Activated CD4-positive, alpha-beta T cell treated with anti-CD3 and anti-CD28 coated beads, Interleukin-2, amount 50 U/mL, for 1 hour (primary cell): ENCODE measurements at places on chromosomes 4 and X.

DNA sequence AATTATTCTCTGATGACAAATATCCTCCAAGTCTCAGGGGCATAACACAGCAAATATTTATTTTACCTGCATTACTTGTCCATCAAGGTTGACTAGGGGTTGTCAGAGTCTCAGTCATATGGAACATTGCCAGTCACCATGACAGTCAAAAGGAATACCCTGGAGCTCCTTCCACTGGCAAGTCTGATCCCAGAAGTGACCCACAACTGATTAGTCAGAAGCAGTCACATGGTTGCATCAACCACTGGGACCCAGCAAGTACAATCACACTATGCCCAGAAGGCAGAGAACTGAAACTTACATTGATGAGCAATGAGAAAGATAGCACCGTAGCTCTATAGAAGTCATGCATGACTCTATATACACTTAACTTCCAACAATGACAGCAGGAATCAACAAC, 41.9 kb upstream of the SOD3 start:
- no peak for DNase-seq

DNA sequence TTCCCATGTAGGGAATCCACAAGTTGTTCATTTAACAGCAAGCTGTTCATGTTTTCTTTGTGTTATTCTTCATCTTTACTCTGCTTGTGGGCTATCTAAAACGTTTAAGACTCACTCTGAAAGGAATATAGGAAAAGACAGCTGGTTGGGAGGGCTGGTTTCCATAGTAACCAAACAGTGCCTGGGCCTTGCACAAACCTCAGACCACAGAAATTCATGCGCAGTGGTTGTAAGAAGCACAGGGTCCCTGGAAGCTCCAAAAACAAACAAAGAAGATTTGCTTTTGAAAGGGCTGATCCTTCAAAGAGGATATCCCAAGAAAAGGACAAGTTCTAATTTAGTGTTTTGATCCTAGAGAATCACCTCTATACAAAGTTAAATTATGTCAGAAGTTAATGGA, 7.8 kb downstream of the SERTM2 start:
- no peak for DNase-seq

DNA sequence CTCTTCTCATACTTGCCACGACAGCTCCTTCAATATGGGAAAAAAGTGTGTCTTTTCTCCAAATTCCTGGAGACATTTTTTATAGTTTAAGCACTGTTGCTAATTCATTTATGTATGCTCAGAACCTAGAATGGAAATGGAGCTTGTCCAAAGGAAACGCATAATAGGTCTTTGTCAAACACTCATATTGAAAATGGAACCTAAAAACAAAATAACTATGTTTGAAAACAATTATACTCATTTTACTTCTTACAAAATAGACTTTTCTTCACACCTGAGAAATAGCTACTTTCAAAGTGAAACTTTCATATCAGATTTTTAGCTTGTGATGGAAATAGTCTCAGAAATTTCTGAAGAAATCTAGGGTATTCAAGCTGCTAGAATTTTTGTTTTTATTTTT, 529.7 kb upstream of the BOD1L1 start:
- DNase-seq: no peak

GRCh38 chr4:156685308-156685707, 286.3 kb downstream of the PDGFC start:
- DNase-seq: no peak

DNA sequence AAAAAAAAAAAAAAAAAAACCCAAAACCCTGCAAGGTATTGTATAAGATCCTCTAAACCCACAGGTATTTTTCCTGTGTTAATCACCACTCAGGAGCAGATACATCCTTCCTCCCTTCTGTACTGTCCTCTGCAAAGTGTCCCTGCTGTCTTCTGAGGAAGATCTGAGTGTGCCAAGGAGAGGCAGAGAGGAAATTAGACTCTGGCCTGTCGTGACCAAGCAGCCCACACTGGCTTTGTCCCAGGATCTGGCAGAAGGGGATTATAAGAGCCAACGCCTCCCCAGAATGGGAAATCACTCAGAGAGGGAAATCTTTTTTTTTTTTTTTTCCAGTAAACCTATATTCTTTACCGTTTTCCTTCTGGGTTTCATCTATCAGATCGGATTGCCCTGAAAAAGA, 39.6 kb downstream of the PTCHD1 start:
- no peak for DNase-seq

DNA sequence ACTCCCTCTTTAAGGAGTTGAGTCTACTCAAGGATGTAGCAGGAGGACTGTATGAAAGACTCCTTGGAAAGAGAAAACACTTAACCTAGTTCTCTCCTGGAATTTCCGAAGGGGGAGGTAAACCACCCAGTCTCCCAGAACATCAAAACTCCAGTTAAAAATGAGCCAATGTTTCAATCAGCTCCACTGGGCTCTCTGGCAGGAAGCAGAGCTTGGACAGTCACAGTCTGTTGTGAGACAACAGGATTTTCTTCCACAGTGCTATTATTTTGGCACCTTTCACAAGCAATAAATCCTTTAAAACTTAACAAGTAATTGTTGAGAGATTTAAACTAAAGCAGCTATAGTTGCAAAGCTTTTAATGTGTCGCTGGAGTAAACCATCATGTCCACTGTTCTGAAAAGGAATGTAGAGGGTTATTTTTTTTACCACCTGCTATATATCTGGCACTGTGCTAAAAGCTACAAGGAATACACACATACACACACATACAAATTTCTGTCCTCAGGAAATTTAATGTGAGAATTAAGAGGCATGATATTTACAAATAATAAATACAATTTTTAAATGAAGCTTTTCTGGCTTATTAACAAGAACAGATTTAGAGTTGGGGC, 229.2 kb upstream of the INTU start:
- no peak for DNase-seq

DNA sequence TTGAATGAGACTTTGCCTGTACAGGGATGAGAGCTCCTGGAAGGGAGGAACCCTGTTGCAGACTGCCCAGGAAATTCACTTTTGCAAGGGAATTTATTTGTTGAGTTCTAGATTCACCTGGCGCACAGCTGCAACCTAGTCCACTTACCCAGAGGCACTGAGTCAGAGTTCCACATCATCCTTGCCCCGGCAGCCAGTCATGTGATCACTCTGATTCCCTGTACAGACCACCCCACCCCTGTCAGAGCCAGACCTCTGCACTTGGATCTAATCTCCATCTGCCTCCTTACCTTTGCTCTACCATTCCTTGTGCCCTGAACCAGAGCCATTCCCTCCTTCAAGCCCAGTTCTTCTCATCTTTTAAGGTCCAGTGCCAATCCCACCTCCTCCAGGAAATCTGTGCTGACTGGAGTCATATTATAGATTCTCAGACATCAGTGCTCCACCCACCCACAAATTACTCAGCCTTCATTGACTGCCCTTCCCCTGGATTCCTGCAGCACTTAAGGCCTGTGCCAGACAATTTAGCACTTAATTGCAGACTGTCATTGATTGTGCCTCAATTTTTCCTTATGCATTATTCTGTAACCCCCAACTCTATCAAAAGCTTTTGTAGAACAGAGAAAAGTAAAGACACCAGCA, 84.1 kb upstream of the MAGEA4 start:
- no peak for DNase-seq

GRCh38 chr4:182494103-182494502, 250.9 kb downstream of the TENM3 start:
- DNase-seq: no peak

DNA sequence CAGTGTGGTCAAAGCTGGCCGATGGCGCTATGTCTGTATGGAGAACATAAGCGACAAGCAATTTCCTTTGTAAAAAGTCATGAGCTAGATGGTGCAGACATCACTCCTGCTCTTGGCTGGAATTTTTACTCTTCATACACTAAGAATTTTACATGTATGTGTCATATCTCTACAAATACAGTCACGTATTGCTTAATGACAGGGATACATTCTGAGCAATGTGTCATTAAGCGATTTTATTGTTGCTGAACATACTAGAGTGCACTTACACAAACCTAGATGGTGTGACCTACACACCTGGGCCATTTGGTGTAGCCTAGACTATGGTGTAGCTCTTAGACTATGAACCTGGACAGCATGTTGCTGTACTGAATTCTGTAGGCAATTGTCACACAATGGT, 185.4 kb downstream of the SOWAHB start:
- DNase-seq: no peak

GRCh38 chrX:133980406-133980805, 5.0 kb downstream of the GPC3 start:
- no peak for DNase-seq

DNA sequence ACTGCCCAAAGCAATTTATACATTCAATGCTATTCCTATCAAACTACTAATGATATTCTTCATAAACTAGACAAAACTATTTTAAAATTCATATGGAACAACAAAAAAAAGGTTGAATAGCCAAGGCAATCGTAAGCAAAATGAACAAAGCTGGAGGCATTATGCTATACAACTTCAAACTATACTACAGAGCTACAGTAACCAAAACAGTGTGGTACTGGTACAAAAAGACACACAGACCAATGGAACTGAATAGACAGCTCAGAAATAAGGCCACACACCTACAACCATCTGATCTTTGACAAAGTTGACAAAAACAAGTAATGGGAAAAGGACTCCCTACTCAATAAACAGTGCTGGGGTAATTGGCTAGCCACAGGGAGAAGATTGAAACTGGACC, 67.0 kb downstream of the FGF16 start:
- no peak for DNase-seq

- DNase-seq: no peak
Observed at GRCh38 chrX:66200855-66201795, 37.1 kb downstream of the HEPH start.

GRCh38 chr4:56961107-56961500, 16.3 kb downstream of the NOA1 start:
- no peak for DNase-seq

DNA sequence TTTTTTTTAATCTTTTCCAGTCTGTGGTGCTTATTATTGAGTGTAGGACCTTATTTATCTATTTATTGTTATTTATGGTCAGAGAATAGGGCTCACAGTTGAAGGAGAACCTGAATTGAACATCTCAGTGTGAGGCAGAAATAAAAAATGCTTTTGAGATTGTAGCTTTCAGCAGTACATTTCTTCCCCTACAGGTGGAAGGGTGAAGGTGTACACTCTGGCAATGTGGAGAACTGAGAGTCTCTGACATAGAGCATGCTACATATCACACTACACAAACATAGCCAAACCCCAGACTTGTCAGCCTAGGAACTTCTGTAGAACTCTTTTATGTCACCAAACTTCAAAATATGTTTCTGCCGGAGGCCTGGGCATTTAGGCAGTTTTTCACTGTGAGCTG, 140.2 kb downstream of the STIM2 start:
- DNase-seq: no peak

DNA sequence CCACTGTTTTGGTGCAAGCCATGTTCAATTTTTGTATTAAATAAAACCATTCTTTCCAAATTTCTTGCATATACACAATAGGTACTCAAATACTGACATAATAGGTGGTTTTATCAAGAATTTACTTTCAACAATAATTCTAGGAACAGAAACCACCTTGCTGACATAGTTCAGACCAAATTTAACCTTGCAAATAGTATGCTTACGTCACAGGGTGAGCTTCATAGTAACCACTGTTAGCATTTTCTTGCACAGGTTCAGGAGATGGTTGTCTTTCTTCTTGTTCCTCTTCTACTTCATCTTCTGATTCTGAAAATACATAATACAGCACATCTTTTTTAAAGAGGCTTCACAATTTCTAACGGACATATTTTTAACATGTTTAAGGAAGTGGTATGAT, 17.6 kb downstream of the G3BP2 start:
- DNase-seq: no peak

GRCh38 chr4:148021686-148022085, 289.8 kb downstream of the ARHGAP10 start:
- DNase-seq: no peak

DNA sequence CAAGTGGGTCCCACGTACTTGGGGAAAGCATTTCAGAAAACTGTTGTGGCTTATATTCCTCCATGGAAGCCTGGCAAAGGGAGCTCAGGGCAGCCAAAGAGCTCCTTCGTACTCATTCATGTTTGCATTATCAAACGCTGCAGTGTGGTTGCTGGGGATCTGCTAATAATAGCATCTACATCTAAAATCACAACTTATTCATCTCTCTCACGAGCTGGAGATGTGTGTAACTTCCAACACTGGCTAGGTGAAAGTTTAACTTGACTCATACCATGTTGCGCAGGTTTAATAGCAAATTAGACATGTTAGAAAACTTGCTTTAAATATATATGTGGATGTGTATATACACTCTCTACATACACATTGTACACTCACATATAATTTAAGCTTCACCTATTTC, 415.1 kb downstream of the AFF2 start:
- DNase-seq: no peak

- no peak for DNase-seq
Observed at GRCh38 chr4:561426-561825, 14.7 kb downstream of the TMEM271 start.

DNA sequence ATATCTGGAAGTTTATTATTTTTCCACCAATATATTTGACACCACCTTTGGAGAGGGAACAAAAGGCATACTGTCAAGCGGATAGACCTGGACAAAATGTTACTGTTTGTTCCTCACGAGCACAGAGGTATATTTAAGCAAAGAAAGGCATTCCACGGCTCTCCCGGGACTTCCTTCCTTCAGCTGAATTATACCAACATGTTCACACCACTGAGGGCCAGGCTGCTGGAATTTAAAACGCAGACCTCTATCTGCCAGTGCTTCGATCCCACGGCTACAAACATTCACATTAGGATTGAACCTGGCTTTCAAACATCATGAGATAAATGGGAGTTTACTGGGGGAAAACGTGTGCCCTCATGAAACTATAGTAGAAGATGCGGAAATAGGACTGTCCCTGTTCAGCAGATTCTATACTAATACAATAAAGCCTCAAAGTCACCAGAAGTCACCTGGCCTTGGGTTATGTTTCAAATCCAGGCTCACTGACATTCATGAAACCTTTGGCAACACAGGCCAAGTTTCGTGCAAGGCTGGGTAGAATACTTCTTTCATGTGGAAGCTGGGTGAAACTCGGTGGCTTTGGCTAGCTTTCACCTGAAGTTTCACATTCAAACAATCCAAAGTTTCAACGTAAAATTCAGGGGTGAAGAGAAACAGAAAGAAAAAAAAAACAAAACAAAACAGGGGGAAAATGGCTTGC, 39.5 kb downstream of the SORBS2 start:
- DNase-seq: no peak

DNA sequence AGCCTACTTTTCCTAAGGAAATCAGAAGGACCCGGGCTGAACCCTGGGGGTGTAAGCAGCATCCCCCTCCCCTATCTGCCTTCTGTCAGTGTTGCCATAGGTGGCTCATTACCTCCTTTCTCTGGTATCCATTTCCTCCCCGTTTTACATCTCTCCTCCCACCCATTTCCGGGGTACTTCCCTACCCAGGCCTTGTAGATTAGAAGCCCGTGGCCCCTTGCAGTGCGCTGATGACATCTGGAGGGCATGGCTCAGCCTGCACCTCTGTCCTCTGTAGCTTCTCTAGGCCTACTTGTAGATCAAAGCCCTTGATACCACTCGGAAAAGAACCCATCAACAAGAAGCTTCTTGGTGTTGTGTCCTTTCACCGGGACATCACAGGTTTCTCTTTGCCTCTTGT, 71.8 kb downstream of the NBDY start:
- DNase-seq: peak; percentile 40

- no peak for DNase-seq
Observed at GRCh38 chrX:41722214-41722613, 1.8 kb upstream of the GPR82 start.

GRCh38 chrX:136999024-136999423, 34.8 kb downstream of the GPR101 start:
- no peak for DNase-seq
